CD4-positive, alpha-beta T cell (primary cell): ENCODE measurements at places on chromosomes 7 and 10. TPM values are rescaled to one million over a fixed set of nuclear protein-coding genes. Genes with fewer than 3 reads are reported as not detected.

DNA sequence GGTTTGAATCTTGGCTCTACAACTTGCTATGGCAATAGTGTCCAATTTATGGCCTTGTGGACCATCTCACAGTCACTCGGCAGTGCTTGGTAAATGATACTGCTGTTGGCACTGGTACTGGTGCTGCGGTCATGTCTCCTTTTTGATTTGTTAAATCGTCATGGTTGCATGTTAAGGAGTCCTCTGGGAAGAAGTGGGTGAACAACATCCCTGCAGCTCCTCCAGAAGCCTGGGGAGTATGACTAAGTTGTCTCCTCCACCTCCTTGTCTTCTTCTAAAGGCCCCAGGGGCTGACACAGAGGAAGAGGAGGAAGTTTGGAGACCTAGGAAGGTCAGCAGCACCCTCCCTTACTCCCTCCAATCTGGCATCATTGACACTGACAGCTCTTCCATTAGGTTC is 8.5 kb downstream of the ITPRIP start:
- peaks cover 5% of the 10 kb centered on the region for H3K36me3 ChIP-seq
- peak overlapping the region; percentile 41 for H3K4me3 ChIP-seq
- peaks cover 97% of the 10 kb centered on the region for H3K4me1 ChIP-seq
- H3K27ac ChIP-seq: peak overlapping the region; percentile 75
- H3K27me3 ChIP-seq: no peaks in the 10 kb centered on the region

- peaks cover 2% of the 10 kb centered on the region for H3K27me3 ChIP-seq
- no peak overlapping the region for H3K4me3 ChIP-seq
Observed at GRCh38 chr10:60916025-60916424, 28.0 kb downstream of the RHOBTB1 start.

GRCh38 chr7:157602581-157602980 is 265.8 kb downstream of the DNAJB6 start:
- peaks cover 2% of the 10 kb centered on the region for H3K4me1 ChIP-seq
- no peaks in the 10 kb centered on the region for H3K36me3 ChIP-seq
- no peak overlapping the region for H3K27ac ChIP-seq
- no peaks in the 10 kb centered on the region for H3K27me3 ChIP-seq
- DNase-seq: no peak
- H3K4me3 ChIP-seq: no peak overlapping the region

GRCh38 chr10:97053276-97053675 is 132.5 kb downstream of the SLIT1 start:
- H3K27ac ChIP-seq: no peak overlapping the region

Gene LIPK
- not detected for total RNA-seq

GRCh38 chr10:115974816-115975430 is 298.1 kb downstream of the GFRA1 start:
- H3K36me3 ChIP-seq: no peaks in the 10 kb centered on the region
- no peaks in the 10 kb centered on the region for H3K4me1 ChIP-seq
- no peaks in the 10 kb centered on the region for H3K27me3 ChIP-seq
- H3K27ac ChIP-seq: no peak overlapping the region
- DNase-seq: no peak

Gene SFTPA1
- not detected for total RNA-seq

- no peak for DNase-seq
- peak overlapping the region; percentile 63 for H3K4me3 ChIP-seq
- peaks cover 35% of the 10 kb centered on the region for H3K4me1 ChIP-seq
- peaks cover 23% of the 10 kb centered on the region for H3K36me3 ChIP-seq
Observed at GRCh38 chr7:73577627-73578341, 595 bp downstream of the TBL2 start.

- no peak for DNase-seq
- H3K4me1 ChIP-seq: no peaks in the 10 kb centered on the region
- H3K4me3 ChIP-seq: no peak overlapping the region
- H3K36me3 ChIP-seq: no peaks in the 10 kb centered on the region
- no peak overlapping the region for H3K27ac ChIP-seq
Observed at GRCh38 chr7:48301201-48301600, 129.9 kb downstream of the ABCA13 start.

Gene ZNF467
- 4.1 TPM for total RNA-seq

DNA sequence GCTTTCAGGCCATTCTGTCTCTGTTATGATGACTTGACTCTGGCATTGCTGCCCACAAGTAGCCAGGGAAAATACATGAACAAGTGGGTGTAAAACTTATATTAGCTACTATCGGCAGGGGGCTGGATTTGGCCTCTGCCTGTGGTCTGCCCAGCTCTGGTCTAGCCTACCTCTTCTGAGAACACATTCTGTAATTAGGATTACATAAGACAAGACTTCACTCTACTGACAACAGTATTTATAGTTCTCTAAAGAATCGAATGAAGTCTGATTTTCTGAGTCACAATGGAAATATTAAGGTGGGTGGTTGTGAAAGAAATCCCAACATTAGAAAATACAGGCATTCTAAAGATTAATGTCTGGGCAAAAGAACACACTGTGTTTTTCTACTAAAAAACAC is 55.5 kb downstream of the DLD start:
- H3K4me1 ChIP-seq: no peaks in the 10 kb centered on the region
- H3K27ac ChIP-seq: no peak overlapping the region
- H3K36me3 ChIP-seq: no peaks in the 10 kb centered on the region
- no peak overlapping the region for H3K4me3 ChIP-seq

Gene LRRC4
- total RNA-seq: 1.6 TPM

DNA sequence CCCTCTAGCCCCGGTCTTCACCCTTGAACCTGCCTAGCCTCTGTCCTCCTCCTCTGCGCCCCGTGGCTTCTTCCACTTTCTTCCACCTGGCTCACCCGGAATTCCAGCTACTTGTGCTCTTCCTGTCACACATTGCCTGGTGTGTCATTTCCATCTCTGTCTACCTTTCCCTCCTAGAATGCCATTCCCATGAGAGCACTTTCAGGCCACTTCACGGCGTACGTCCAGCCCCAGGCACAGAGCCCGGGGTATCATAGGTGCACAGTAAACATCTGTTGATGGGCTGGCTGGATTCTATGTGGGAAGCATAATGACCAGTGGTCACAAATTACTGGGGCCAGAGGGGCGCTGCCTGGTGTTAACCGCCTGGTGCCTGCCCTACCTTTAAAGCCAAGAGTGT is 161.3 kb downstream of the CUX1 start:
- no peaks in the 10 kb centered on the region for H3K36me3 ChIP-seq
- H3K27me3 ChIP-seq: no peaks in the 10 kb centered on the region
- no peak overlapping the region for H3K4me3 ChIP-seq

- H3K27me3 ChIP-seq: no peaks in the 10 kb centered on the region
- H3K4me3 ChIP-seq: no peak overlapping the region
- no peak overlapping the region for H3K27ac ChIP-seq
- no peaks in the 10 kb centered on the region for H3K4me1 ChIP-seq
- DNase-seq: no peak
- H3K36me3 ChIP-seq: no peaks in the 10 kb centered on the region
Observed at GRCh38 chr10:121444520-121445165, 153.6 kb downstream of the FGFR2 start.

- no peaks in the 10 kb centered on the region for H3K36me3 ChIP-seq
- no peak for DNase-seq
- H3K4me3 ChIP-seq: no peak overlapping the region
- H3K27ac ChIP-seq: no peak overlapping the region
Observed at GRCh38 chr10:93861825-93862224, 32.0 kb upstream of the SLC35G1 start.

Gene GPR158
- total RNA-seq: not detected

Gene ZNF212
- total RNA-seq: 13.2 TPM

Gene CTAGE8
- total RNA-seq: 0.17 TPM

Gene ZNF736
- total RNA-seq: 29.9 TPM

DNA sequence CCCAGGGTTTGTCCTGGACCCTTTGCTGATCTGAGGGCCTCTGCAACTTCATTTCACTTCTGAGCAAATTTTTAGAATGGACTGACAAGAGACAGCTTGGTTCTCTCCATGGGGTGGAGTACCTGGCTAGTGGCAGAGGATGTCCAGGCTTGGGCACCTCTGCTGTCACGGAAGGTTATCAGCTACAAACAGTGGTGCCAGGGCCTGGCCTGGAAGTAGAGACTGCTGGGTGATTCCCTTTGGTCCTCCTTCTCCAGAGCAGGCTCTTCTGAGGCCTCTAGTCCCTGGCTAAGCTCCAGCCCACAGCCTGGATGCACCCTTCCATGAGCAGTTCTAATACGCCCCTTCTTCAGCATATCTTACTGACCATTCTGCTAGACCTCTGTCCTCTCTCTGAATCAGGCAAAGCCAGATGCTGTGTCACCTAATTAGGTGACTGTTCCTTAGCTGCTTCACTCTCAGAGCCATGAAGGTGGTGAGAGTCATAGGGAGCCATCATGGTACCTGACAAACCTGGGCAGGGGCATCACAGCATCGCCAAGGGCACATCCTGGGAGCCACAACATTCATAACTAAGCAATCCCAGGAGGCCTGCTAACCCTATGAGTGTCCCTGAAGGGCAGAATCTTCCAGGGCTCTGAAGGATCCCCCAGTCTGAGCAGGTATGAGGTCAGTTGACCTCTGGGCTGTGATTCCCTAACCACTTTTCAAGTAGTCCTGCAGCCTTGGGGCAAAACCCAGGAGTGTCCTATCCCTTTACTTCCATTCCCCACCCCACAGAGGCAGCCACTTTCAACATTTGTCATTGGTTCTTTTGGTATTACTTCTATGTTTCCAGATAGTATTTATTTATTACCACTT is 4.0 kb downstream of the ARHGAP22 start:
- H3K4me3 ChIP-seq: no peak overlapping the region
- no peak overlapping the region for H3K27ac ChIP-seq
- no peak for DNase-seq

DNA sequence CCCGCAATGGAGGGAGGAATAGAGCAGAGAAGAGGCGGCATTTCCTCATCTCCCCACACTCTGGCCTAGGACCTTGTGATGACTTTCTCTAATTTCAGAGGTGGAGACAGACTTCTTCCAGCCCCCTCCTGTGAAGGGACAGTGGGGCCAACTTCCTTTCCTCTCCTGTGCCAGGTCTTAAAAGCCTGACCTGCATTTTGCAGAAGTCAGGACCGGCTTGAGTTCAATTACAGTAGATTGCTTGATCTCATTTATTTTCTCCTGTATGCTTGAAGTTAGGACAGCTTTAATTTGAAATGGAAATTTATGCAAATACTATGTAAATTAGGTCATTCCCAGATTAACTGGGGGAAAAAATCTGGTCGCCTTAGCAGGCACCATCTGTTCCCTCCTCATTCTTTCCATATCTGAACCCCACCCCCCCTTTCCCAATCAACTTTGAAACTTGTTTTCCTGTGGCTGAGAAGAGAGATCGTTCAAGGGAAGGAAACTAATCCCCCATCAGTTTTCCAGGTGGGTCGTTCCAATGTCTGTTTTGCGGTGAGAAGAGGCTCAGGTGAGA is 57.1 kb downstream of the SYPL1 start:
- no peaks in the 10 kb centered on the region for H3K36me3 ChIP-seq
- H3K4me1 ChIP-seq: peaks cover 15% of the 10 kb centered on the region
- no peaks in the 10 kb centered on the region for H3K27me3 ChIP-seq
- no peak overlapping the region for H3K27ac ChIP-seq
- no peak overlapping the region for H3K4me3 ChIP-seq

Gene COPS6
- 79.0 TPM for total RNA-seq

- no peaks in the 10 kb centered on the region for H3K4me1 ChIP-seq
- no peak overlapping the region for H3K27ac ChIP-seq
- peaks cover 74% of the 10 kb centered on the region for H3K36me3 ChIP-seq
- H3K27me3 ChIP-seq: no peaks in the 10 kb centered on the region
- no peak overlapping the region for H3K4me3 ChIP-seq
Observed at GRCh38 chr10:112397592-112397991, 23.7 kb downstream of the ACSL5 start.

GRCh38 chr10:52915391-52915790 is 142.8 kb upstream of the MBL2 start:
- no peak for DNase-seq
- H3K27me3 ChIP-seq: no peaks in the 10 kb centered on the region
- no peaks in the 10 kb centered on the region for H3K4me1 ChIP-seq
- H3K27ac ChIP-seq: no peak overlapping the region
- no peaks in the 10 kb centered on the region for H3K36me3 ChIP-seq

- no peaks in the 10 kb centered on the region for H3K27me3 ChIP-seq
- no peak overlapping the region for H3K27ac ChIP-seq
- no peak for DNase-seq
- no peak overlapping the region for H3K4me3 ChIP-seq
Observed at GRCh38 chr7:69516238-69516820, 81.9 kb upstream of the AUTS2 start.

DNA sequence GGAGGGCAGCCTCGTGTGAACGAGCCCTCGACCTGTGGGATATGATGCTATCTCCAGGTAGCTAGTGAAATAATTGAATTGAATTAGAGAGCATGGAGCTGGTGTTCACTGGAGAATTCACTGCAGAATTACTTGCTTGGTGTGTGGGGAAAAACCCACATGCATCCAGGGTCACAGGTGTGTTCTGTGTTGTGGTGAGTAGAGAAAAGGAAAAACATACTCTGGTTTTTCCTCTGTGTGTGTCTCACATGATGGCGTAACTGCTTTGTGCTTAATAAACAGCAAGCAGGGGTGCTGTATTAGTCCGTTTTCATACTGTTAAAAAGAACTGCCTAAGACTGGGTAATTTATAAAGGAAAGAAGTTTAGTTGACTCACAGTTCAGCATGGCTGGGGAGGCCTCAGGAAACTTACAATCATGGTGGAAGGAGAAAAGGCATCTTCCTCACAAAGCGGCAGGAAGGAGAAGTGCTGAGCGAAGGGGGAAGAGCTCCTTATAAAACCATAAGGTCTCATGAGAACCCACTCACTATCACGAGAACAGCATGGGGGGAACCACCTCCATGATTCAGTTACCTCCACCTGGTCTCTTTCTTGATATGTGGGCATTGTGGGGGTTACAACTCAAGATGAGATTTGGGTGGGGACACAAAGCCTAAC is 62.6 kb downstream of the TACR2 start:
- H3K4me1 ChIP-seq: peaks cover 44% of the 10 kb centered on the region
- DNase-seq: peak; percentile 51
- H3K27ac ChIP-seq: peak overlapping the region; percentile 22
- H3K27me3 ChIP-seq: no peaks in the 10 kb centered on the region
- H3K4me3 ChIP-seq: no peak overlapping the region
- H3K36me3 ChIP-seq: peaks cover 9% of the 10 kb centered on the region

GRCh38 chr10:18583575-18584270 is 67.7 kb downstream of the NSUN6 start:
- H3K4me1 ChIP-seq: peaks cover 4% of the 10 kb centered on the region
- DNase-seq: no peak
- no peak overlapping the region for H3K27ac ChIP-seq
- peaks cover 47% of the 10 kb centered on the region for H3K36me3 ChIP-seq
- no peak overlapping the region for H3K4me3 ChIP-seq
- no peaks in the 10 kb centered on the region for H3K27me3 ChIP-seq

DNA sequence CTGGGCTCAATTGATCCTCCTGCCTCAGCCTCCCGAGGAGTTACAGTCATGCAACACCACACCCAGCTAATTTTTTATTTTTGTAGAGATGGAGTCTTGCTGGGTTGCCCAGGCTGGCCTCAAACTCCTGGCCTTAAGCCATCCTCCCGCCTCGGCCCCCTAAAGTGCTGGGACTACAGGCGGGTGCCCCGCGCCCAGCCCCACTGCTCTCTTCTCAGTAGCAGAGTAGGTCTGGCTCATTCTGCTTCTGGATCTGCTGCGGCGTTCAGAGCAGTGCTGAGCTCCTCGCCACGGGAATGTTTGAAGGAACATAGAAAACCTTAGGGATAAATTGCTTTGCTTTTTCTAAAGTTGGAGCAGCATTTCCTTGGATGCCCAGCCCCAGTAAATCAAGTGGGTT is 27.4 kb downstream of the WIPI2 start:
- H3K4me3 ChIP-seq: no peak overlapping the region
- no peak overlapping the region for H3K27ac ChIP-seq
- no peaks in the 10 kb centered on the region for H3K4me1 ChIP-seq
- DNase-seq: no peak
- peaks cover 74% of the 10 kb centered on the region for H3K36me3 ChIP-seq

GRCh38 chr7:155644971-155645509 is 579 bp downstream of the RBM33 start:
- no peak for DNase-seq
- peak overlapping the region; percentile 83 for H3K27ac ChIP-seq
- peaks cover 26% of the 10 kb centered on the region for H3K4me1 ChIP-seq
- H3K36me3 ChIP-seq: peaks cover 33% of the 10 kb centered on the region
- no peaks in the 10 kb centered on the region for H3K27me3 ChIP-seq

Gene MMRN2
- 0.47 TPM for total RNA-seq

Gene VIPR2
- total RNA-seq: 0.80 TPM
